COR-L47 (cell line): ENCODE measurements at places on chromosomes 7 and 10.

DNA sequence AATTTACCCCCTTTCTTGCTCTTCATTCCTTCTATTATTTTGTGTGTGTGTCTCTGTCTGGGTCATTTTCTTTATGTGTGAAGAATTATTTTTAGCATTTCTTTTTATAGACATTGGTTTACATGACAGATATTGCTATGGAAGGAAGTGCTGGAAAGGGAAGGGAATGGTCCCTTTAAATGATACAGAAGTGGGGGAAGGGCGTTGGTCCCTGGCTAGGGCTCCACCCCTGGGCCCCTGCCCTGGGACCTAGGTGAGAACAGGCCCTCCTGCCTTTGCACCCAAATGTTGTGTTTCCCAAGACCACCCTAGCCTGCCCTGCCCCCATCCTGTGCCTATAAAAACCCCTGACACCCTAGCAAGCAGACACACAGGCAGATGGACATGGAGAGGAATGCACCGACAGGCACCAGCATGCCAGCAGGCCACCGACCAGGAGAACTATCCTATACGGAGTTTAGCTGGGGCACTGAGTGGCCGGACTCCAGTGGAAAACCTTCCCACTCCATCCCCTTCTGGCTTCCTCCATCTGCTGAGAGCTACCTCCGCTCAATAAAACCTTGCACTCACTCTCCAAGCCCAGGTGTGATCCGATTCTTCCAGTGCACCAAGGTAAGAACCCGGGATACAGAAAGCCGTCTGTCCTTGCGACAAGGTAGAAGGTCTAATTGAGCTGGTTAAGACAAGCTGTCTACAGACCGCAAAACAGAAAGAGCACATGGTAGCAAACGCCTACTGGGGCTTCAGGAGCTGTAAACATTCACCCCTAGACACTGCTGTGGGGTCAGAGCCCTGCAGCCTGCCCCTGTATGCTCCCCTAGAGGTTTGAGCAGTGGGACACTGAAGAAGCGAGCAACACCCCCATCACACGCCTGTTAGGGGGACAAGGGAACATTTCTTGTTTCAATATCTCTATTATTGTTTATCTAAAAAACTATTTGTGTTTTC lies 515.7 kb downstream of the SORCS1 start:
- no peak for DNase-seq

- no peak for DNase-seq
Measured at GRCh38 chr10:130579913-130580312, 443.7 kb downstream of the GLRX3 start.

- no peak for DNase-seq
Measured at GRCh38 chr10:1297566-1298301, 241.5 kb downstream of the WDR37 start.

- no peak for DNase-seq
Measured at GRCh38 chr10:132112611-132113010, 46.9 kb downstream of the JAKMIP3 start.

- no peak for DNase-seq
Measured at GRCh38 chr10:112208997-112209396, 25.4 kb upstream of the GPAM start.
